Stomach (tissue), 19 donors: ENCODE measurements at places on chromosomes 4 and X. TPM values are rescaled to one million over a fixed set of nuclear protein-coding genes. Genes with fewer than 3 reads are reported as not detected.

The RBM46 gene
- polyA plus RNA-seq, result not detected

The F11 gene
- polyA plus RNA-seq, result 0.18 TPM

The CTBP1 gene
- polyA plus RNA-seq, result 72.7 TPM

The KLHL13 gene
- 4.0 TPM for polyA plus RNA-seq

The SHROOM2 gene
- 1.3 TPM for polyA plus RNA-seq

The TMEM35A gene
- not detected for polyA plus RNA-seq

The LRRC66 gene
- polyA plus RNA-seq, result 0.12 TPM

The TEX11 gene
- polyA plus RNA-seq, result 1.6 TPM

The ANOS1 gene
- polyA plus RNA-seq, result 0.12 TPM

The VCX gene
- polyA plus RNA-seq, result not detected

The TEX13B gene
- polyA plus RNA-seq, result not detected

The GPRIN3 gene
- polyA plus RNA-seq, result 0.40 TPM

The PRKG2 gene
- 0.19 TPM for polyA plus RNA-seq

The OPRPN gene
- not detected for polyA plus RNA-seq

The ZNF157 gene
- polyA plus RNA-seq, result not detected

The AFP gene
- polyA plus RNA-seq, result not detected

The SYTL5 gene
- 2.0 TPM for polyA plus RNA-seq

The RPL9 gene
- polyA plus RNA-seq, result 2,170 TPM

The CTSO gene
- 6.3 TPM for polyA plus RNA-seq

The AMTN gene
- not detected for polyA plus RNA-seq

The WFS1 gene
- 4.1 TPM for polyA plus RNA-seq
